Fibroblast of mammary gland (primary cell): ENCODE measurements at places on chromosomes 2 and 18.
A peak's percentile ranks its signal among the peaks of the same experiment; 100 is the strongest.

- DNase-seq, result no peak
Measured at GRCh38 chr2:112962308-112963175, 15.3 kb upstream of the IL36G start.

GRCh38 chr2:120323807-120324399 is 22.0 kb upstream of the INHBB start:
- no peak for DNase-seq

DNA sequence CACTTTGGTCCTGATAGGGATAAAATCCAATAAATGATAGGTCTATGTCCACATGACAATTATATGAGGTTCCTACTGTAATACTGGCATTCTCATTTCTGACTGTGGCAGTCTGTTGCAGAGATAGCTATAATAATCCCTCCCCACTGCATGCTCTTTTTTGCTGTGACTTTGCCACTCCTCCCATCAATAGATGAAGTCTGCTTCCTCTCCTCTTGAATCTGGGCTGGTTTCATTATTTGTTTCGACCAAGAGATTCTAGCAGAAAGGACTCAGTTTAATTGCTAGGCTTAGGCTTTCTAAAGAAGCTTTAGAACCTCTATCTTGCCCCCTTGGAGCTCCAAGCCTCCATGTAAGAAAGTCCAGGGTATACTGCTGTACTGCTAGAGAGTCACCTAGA is 23.3 kb upstream of the CREB1 start:
- no peak for DNase-seq

DNA sequence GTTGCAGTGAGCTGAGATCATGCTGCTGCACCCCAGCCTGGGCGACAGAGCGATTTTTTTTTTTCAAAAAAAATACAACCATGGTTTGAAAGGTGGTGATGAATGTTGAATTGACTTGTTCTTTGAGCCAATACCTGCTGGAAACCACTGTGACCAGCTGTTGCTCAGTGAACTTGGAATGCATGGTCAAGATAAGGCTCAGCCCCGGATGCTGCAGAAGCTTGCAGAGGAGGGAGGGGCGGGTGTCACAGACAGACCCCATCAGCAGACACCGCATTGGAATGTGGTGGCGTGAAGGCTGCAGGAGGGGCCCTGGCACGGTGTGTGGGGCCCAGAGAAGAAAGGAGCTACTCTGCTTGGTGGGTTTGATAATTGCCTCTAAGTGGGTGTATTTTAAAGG is 91.6 kb downstream of the ITGB1BP1 start:
- DNase-seq, result no peak

- no peak for DNase-seq
Measured at GRCh38 chr2:226020956-226021355, 621.4 kb downstream of the NYAP2 start.

- DNase-seq, result no peak
Measured at GRCh38 chr2:69353360-69353759, 33.7 kb downstream of the GFPT1 start.

- peak; percentile 40 for DNase-seq
Measured at GRCh38 chr18:3367491-3368091, 82.4 kb upstream of the TGIF1 start.

- no peak for DNase-seq
Measured at GRCh38 chr18:52395146-52395852, 55.3 kb downstream of the DCC start.

- DNase-seq, result no peak
Measured at GRCh38 chr2:127365211-127365643, 22.5 kb downstream of the MAP3K2 start.

- DNase-seq, result peak; percentile 75
Measured at GRCh38 chr2:67255933-67256615, 141.1 kb upstream of the ETAA1 start.

- no peak for DNase-seq
Measured at GRCh38 chr18:41504316-41504715, 450.7 kb upstream of the PIK3C3 start.

DNA sequence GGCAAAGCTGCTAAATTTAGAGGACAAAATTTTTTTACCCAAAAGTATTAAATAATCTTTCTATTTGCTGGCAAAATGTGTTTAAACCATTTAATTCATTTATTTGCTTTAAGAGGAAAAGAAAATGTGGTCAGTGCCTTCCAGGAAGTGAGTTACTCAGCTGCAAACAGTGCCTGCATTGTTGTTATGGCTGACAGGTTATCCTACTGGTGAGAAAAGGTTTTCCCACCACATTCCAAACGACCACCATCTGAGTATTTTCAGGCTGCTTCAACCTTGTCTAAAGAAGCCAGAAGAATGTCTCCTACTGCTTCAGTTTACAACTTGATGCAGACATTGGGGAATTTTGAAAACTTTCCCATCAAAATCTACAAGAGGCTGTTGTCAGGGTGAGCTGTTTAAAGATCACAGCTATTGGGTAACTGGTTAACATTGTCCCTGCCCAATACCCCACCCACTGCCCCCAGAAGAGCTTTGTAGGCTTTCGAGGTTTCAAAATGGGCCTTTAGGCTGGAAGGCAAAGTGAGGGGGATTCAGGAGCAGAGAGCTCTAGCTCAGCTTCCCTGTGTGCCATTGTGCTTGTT is 461.3 kb upstream of the FANCL start:
- DNase-seq, result no peak

- DNase-seq, result peak; percentile 48
Measured at GRCh38 chr2:135709992-135710391, 31.7 kb upstream of the UBXN4 start.

GRCh38 chr18:10528439-10528838 is 2.6 kb downstream of the NAPG start:
- no peak for DNase-seq

DNA sequence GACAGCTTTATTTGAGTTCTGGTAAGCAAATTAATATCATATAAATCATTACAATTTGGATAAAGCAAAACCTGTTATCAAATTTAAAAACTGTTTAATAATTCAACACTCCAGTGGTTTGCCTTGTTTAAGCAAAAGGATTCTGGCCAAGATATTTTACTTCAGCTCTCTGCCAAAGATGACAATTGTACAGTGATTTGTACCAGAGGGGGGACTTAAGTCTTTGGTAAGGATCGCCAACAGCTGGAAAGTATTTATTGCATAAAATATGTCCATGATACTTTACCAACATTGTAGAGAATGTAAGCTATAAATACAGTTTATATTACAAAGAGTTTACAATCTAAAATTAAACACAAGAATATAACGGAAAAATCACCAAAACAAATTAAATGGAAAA is 13.8 kb downstream of the PREPL start:
- no peak for DNase-seq

- DNase-seq, result peak; percentile 45
Measured at GRCh38 chr2:149330127-149331022, at the start of gene LYPD6. Gene LYPD6, plus strand, starts transcription at chr2:149330587. Its CDS starts 107,122 bp downstream, at chr2:149437709.

DNA sequence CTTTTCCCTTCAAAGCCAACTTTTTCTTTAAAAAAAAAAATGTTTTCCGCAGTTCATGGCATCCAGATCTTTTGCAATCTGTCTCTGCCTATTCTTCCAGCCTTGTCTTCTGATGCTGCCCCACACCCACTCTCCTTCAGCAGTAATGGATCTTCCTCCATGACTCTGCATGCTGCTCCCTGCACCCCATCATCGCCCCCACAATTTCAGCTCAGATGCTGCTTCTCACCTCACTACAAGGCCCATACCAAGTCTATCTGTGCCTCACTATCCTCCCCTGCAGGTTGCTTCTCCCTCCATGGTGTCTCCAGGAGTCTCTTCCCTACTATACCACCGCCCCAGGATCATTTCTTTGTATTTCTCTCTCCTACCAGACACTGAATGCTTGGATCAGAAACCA is 260.6 kb downstream of the ANAPC1 start:
- DNase-seq, result no peak

DNA sequence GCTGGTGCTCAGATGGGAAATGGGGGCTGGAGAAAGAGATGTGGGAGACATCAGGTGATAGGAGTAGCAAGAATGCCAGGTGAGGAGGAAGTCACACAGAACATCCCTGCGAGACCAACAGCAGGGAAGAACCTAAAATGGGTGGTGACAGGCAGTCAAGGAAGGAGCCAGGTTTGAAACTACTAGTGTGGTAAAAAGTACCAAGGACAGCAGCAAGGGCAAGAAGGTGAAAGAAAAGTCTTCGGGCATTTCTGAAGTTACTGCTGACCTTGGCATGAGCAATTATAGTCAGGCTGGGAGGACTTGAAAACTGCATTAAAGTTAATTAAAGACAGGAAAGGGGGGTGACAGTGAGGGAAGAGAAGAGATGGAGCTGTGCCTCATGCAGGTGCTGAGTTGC is 410.4 kb downstream of the RAD51AP2 start:
- no peak for DNase-seq

- no peak for DNase-seq
Measured at GRCh38 chr18:48983793-48984437, 33.1 kb upstream of the SMAD7 start.

- DNase-seq, result no peak
Measured at GRCh38 chr2:68762665-68763064, 28.1 kb downstream of the ARHGAP25 start.

DNA sequence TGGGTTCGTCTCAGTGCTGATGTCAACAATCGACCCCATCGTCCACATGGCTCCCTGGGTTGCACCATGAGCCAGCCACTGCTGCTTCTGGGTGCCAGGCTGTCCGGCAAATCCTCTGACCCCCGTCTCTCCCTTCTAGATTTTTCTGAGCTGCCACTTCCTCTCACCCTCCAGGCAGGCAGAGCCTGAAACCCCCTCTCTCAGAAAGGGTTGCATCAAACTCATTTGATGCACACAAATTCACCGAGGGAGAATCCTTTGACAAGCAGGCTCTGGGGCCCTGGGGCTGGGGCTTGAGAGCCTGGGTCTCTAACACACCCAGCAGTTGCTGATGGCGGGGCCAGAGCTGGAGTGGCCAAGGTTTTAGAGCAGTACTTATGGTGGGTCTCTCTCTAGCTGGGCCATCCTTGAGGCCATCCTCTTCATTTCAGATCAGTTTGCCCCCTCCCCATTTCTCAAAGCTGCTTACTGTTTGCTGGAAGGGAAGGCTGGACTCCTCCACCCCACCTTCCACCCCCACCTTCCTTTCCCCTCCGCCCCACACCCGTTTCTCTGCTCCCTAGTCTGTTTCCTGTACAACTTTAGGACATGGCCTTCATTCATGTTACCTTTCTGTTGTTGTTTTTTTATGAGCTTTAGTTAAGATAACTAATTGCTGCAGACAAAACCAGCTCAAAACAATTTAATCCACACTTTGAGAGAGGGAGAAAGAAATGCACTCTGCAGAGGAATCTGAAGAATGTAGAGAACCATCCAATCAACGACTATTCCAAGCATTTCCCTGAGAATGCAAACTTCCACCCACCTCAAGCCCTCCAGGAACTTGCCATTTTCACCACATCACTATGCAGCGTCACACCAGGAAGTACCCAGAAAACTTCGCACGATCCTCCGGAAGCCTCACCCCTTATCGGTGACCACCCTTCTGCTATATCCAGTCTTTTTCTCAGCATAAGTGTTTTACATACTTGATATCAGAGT is 69.5 kb downstream of the ARL4C start:
- no peak for DNase-seq

GRCh38 chr2:188973641-188974040 is 532 bp upstream of the COL3A1 start:
- no peak for DNase-seq

GRCh38 chr2:98445177-98445682 is 572 bp downstream of the INPP4A start:
- DNase-seq, result no peak

- peak; percentile 28 for DNase-seq
Measured at GRCh38 chr2:17104454-17104853, 413.8 kb downstream of the RAD51AP2 start.

DNA sequence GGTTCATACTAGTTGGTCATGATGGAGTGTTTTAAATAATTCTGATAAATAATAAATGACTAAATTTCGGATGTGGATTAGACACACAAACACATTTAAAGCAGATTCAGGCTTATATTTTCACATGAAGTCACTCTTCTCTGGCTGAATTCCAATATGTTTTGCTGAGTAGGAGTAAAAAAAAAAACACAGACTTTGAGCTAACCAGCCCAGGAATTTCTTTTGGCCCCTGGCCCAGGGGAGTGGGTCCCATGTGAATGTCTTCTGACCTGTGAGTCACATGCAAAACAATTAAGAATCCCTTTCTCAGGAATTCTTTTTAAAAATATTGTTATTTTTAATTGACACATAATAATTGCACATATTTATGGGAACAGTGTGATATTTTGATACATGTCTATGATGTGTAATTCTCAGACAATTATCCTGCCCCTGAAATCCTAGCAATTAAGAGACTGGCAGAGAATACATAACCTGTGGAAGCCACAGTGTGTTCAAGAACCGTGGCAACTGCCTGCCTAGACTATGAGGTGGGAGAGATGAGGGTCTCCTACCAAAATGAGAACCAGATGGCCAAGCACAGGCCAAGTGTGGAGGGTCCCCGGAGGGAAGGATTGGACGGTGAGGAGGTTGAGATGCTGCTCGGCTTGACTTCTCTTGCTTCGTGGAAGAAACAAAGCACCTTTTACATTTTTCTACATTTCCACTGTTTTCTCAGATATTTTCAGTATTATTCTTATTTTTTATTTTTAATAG is 236.4 kb downstream of the PIEZO2 start:
- DNase-seq, result peak; percentile 81

- DNase-seq, result no peak
Measured at GRCh38 chr18:48743886-48744285, 205.1 kb downstream of the CTIF start.

DNA sequence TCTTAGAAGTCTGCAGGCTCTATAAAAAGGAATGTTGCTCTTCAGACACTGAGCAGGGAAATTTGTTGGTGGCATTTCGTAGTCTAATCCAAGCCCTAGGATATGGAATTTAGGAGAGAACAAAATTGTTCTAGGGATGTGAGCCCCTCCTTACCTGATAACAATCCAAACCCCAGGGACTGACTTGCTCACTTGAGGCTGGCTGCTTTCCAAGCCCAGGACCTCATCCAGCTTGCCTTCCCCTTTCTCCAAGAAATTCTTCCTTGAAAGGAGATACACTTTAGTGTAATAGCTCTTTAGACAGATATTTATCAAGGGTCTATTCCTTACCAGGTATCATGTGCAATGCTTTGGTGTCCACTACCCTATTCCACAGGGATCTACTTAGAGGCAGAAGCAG is 279.8 kb downstream of the C1D start:
- no peak for DNase-seq

- peak; percentile 77 for DNase-seq
Measured at GRCh38 chr2:45946023-45946422, 294.5 kb downstream of the PRKCE start.

DNA sequence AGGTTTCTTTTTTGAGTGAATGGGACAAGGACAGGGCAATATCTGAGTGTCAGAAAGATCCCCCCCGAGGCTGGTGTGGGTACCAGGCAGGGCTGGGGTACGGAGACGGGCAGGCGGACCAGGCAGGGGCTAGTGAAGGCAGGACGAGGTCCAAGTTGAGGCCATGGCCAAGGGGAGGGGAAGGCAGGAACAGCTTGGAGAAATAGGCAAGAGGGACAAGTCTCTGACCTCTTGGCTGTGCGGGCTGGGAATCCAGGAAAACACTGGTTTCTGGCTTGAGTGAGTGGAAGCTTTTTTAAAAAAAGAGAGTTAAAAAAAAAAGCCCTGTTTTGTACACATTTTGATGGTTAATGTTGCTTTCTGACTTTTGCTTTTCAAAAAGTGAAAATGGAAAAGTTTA is 30.3 kb downstream of the ASAP2 start:
- no peak for DNase-seq
